ENCODE measurements at places on chromosomes 3 and 15.

DNA sequence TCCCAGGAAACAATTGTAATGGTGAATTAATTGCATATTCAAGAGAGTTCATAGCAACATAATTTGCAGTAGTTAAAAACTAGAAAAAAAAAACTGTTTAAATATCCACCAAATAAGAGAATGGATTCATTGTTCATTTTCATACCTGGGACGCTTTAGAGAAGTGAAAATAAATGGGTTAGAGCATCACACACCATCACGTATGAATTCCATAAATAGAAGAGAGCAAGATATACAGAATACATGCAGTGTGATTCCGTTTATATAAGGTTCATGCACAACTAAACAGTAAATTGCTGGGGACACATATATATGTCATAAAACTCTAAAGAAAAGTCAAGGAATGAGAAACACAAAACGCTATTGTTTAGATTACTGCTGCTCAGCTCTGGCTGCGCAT is 577.0 kb upstream of the KCNMB2 start:
- DNase-seq, result no peak

- no peak for DNase-seq
These were observed 162.5 kb downstream of the FNDC3B start for GRCh38 chr3:172201870-172202236.

DNA sequence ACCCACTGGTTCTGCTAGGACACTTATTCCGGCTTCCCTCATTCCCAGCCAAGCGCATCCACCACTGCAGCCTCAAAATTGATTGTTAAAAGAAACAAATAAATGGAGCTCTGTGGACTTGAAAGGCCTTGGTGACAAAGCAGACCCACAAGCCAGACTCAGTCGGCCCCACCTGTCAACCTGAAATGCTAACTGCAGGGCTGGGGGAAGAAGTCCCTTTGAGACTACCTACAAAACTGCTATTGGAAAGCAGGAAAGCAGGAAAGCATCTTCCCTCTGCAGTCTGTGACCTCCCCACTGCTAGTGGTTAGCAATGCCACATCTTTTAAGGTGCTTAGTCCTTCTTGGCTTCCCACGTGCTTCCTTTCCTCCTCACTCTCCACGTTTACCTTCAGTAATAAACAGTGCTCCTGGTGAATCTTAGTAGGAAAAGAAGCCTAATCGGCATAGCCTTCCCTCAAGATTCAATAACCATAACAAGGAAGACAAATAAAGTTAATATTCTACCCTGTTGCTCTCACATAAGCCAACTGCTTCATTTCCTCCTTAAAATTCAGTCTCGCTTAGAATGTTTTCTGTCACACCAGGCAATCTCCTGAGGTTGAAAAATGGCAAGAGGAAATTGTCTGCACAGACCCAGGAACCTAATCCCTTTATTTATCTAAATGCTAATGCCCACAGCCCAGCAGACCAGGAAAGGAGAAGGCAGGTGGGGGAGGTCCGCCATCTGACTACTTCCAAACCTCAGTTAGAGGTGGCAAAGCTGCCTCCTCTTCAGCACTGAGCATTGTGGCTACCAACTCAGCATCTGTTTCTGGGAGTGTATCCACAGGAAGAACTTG is 296.2 kb downstream of the NEK10 start:
- no peak for DNase-seq

DNA sequence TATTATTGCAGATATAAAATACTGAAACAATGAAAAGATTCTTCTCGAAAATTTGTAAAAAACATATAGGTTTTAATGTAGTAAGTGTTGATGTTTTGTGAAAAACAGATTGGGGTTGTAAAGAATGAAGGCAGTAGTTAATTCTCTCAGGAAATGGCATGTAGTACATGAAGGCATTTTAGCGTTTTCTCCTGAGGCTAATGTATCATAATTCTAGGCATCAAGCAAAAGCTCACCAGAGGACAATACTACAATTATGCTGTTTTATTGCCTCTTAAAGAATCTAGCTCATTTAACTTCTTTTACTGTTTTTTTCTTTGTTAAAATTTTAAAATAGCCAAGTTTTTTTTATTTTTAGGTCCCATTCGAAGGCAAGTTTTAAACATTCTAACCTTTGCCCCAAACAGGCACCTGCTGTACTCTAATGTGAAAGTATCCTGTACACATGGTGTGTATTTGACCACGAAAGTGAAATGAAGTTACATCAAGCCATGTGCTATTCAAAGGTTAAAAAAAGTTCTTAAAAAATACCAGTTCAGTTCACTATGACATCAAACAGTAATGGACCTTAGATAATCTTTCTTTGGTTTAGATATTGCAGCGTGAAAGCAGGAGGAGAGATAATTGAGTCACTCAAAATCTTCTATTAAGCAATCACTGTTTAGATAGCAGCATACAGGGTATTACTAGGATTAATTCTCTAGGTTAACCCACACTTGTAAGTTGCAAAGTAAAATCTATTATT is 163.6 kb downstream of the ECT2 start:
- DNase-seq, result no peak

GRCh38 chr15:68433551-68433950 is 1.6 kb upstream of the ITGA11 start:
- DNase-seq, result no peak

DNA sequence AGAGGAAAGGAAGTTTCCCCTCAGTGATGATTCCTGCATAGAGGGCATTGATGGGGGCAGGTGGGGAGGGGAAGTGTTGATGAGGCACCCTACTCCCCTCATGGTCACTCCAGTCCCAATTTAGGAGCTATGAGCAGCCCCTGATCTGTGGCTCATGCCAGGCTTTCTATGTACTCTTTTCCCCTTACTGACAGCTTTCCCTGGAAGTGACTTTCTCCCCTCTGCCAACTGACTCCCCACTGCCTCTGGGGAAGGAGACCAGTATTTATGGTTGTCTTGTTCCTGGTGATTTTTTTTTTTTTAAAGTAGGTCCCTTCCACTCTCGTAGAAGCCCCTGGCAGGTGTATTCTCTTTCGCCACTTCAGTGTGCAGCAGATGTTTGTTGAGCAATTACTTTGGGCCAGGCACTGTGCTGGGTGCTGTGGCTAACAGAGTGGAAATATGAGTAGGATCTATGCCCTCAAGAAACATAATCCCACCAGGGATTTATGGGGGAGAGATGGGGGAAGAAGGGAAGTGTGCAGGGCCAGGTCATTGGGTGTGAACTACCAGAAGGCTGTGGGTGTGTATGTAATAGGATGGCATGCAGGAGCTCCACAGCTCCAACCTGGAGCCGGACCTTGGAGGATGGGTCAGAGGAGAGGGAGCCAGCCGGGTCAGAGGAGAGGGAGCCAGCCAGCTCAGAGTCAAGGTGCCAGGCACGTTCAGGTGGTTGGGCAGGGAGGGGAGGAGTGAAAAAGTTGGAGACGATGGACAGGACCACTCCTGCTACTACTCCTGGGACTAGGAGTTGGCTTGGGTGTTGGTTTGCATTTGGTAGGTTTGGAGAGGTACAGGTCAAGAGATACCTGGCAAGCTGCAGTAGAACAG is 3.5 kb downstream of the SMAD6 start:
- DNase-seq, result no peak

- no peak for DNase-seq
These were observed 25.1 kb upstream of the HERC1 start for GRCh38 chr15:63858881-63859280.

DNA sequence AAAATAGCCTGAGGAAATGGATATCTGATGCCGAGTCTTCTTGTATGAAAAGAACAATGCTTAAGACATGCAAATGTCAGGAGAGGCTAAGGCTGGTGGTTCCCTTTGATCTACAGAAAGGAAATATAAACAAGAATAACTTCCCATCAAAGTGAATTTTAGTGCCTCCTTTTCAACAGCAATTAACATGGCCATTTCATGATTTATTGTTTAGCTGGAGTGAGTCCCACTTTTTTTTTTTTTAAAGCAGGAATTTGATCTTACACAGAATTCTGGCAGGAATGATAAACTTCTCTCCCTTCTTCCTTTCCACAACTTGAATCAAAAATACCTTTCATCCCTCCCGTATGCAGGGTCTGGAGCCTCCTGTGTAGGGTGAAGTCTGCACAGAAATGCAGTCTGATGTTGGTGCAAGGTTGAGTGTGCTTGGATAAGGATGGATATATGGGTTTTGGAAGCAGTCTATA is 287.0 kb downstream of the MEX3B start:
- no peak for DNase-seq

DNA sequence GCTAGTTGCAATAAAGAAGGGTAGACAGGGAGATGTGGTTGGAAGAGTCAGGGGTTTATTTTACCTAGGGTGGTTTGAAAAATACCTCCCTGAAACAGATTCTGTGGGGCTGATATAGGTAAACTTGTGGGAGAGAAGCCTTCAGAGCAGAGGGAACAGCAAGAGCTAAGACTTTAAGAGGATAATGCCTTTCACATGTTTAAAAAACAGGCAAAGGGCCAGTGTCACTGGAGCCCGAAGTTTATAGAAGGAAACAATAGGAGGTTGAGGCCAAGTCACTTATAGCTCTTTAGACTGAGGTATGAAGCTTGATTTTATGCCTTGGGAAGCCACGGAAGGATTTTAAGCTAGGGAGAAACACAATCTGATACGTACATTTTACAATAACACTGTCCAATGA is 448.7 kb downstream of the TAFA4 start:
- no peak for DNase-seq
